WERI-Rb-1 (cell line): ENCODE measurements at places on chromosomes 13 and 19.

DNA sequence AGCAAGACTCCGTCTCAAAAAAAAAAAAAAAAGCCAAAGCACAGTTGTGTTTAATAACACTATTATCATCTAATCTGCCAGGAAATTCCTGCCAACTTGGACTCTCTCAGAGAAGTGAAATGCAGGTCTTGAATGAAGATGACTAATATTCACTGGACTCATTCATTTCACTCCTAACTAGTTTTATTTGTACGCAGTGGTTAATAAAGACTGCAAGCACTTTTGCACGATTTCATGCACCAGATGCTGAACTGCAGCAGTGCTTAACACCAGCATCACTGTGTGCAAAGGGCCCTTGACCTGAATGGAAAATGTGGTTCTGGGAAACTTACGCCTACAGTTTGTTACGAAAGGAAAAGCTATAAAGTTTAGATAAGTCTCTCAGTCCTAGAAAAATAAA lies 63.3 kb downstream of the DHRS12 start:
- no peak for DNase-seq

DNA sequence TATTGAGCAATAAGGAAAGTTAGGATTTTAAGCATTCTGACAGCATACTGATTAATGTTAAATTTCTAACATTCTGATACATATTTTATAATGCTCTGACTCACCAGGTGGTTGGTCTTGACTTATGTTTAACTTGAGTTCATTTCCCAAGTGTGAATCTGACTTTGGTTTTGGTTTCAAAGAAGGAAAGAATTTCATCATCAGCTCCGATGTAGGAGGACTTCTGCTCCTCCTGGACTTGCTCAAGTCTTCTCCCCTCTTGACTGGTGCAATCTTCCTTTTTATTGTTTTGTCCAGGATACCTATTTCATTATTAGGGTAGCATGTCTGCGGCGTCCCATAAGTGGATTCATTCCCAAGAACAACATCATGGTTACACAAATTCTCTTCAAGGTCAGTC lies 141.3 kb downstream of the RNF17 start:
- no peak for DNase-seq

DNA sequence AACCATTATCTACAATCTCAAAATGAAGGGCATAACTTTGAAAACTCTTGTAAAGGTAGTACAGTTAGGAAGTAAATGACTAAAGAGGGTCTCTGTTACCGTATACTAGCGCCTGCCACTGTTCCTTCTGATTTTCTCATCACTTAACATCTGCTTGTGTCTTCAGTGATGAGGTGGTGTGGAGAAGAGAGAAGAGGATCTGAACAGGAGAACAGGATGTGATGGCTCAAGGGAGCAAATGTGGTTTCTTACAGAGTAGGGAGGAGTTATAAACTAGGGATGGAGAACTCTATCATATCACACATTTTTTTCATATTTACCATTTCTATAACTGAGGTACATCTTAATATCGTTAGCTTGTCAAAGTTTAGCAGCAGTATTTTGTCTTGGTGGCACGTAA lies 1.1 kb downstream of the KCTD4 start:
- DNase-seq = no peak

DNA sequence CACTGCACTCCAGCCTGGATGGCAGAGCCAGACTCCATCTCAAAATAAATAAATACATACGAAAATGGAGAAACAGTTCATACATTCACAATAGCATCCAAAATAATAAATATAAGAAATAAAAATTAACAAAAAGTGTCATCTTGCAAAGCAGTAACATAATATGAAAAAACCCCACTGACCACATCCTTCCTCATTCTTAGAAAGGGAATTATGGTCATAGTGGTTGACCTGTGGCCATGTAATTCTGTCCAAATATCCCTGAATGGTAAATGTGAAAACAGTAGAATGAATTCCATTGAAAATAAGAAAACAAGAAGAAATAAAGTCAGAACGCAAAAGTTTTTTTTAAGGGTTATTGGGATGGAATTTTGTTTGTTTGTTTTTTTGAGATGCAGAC lies 7.0 kb upstream of the CDC42EP5 start:
- no peak for DNase-seq

DNA sequence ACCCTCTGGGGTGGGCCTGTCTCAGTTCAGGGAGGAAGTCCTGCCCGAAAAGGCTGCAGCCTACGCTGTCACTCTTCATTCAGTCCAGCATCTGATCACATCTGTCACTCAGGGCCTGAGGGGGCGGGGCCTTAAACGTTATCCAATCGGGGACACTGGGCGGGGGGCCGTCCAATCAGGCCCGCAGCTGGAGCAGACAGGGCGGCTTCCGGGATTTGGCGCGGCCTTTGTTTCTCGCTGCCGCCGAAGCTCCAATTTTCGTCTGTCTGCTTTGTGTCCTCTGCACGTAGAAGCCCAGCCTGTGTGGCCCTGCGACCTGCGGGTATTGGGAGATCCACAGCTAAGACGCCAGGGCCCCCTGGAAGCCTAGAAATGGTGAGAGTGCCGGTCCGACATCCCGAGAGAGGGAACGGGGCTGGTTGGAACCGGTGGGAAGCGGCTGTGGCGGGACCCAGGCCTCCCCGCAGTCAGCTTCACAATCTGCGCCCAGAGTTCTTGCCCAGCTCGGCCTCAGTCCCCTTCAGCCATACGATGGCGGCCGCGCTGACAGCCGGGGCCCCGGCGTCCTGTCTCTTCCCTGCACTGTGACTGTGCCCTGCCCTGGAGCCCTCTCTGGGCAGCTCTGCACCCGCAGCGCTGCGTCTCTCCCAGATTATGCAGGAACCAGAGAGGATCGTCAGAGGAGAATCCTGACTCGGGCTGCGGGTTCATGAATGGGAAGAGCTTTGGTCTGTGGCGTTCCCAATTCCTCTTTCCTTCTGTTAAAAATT lies at the start of gene ZNF730:
TSS of gene ZNF730 (plus strand) at position 224 of the 770 bp plus-strand sequence. CDS start at position 373, 149 bp downstream.
- DNase-seq = peak; percentile 78

- DNase-seq = no peak
These were observed 73.0 kb upstream of the MAB21L1 start for GRCh38 chr13:35549481-35549880.

DNA sequence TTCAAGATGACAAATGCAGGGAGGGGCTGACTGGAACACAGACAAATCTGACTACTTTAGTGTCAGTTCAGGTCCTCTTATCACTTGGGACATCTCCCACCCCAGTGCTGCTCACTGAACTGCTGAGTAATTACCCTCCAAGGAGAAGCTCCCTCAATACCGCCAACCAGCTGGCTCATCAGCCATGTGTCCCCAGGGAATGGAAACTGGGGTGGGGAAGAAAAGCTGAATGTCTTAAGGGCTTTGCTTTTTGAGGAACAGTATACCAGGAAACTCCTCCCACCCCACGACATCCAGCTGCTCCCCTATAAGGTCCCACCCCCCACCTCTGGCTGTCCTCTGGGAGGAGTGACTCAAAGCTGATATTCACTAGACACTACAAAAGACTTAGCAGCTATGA lies 2.0 kb downstream of the ZNF823 start:
- peak; percentile 9 for DNase-seq

DNA sequence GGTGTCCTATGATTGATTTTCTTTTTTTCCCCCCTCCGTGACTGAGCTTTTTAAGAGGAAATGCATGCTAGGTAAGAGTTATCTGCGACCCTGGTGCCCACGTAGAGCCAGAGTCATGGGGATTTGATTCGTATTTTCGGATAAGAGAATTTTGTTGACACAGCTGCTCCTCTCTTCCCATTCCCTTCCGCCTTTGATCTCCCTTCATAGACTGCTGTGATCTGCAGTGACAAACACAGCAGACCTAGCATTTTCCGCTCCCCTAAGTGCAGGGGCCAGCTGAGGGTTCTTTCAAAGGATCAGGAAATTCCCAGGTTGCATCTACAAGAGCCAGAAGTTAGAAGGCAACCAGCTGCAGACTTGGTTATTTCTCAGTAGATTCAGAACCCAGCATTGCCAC lies 70.5 kb downstream of the ZNF568 start:
- DNase-seq = no peak

GRCh38 chr19:10226376-10227025 lies 4.6 kb downstream of the S1PR2 start:
- DNase-seq = no peak

DNA sequence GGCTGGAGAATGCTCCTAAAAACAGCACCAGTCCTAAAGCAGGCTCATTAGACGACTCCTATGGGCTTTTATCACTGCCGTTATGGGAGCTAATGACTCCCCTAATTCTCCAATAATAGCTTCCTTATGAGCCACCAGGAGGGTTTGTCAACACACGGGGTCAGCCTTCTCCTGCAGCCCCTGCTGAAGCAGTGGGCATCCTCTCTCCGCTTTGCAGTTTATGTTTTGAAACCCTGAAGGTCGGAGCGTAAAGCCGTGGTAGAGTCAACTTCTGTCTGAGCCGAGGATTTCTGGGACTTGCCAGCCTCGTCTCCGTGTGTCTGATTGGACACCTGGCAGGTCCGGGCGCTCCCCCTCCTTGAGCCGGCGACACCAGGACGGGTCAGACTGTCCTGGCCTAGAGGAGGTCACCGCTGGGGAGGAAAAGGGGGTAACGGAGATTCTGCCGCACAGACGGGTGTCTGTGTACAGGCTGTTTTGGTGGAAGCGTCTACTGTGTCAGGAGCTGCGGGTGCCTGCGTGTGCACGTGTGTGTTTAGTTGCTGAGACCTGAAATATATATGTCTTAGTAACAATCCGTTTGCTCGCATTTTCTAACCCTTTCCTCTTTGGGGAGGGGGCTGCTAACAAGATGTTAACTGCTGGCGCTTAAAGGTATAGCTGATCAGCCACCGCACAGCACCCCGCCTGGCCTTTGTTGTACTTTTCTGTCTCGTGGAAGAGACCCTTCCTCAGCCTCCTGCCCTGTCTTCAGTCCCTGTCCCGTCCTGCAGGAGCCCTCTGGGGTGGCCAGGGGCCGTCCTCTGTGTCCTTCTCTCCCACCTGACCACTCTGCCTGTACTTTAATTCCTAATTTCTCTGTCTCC lies 1.9 kb downstream of the KDM4B start:
- DNase-seq = peak; percentile 71

- no peak for DNase-seq
These were observed 56.5 kb downstream of the ARHGEF7 start for GRCh38 chr13:111171629-111172028.

- peak; percentile 9 for DNase-seq
These were observed 53.2 kb upstream of the GAS6 start for GRCh38 chr13:113917096-113917495.

DNA sequence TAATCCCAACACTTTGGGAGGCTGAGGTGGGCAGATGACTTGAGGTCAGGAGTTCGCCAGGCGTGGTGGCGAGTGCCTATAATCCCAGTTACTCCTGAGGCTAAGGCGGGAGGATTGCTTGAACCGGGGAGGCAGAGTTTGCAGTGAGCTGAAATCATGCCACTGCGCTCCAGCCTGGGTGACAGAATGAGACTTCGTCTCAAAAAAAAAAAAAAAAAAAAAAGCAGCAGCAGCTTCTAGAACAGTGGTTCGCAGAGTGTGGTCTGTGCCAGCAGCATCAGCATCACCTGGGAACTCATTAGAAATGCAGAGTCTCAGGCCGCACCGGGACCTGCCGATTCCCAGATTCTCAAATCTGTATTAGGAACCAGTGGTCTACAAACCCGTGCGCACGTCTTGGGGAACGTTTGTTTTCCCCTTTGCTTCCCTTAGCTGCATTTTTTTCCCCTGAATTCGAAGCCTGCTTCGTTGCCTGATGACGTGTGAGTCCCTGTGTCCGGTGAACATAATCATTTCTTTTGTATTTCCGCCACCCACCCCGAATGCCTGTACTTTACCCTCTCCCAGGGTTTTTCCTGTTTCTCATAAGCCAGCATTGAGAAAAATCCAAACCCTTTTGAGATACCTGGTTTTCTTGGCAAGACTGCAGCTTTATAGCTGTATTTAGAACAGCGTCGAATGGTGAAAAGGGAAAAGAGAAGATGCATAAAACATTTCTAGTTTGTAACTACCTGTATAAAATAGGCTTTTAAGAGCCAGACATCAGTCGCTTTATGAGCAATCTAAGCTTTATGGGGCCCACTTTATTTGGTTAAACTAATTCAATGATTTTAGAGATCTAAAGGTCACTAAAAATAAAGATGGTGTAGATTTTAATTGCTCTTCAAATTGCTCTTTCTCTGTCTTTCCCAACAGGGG lies 49.8 kb downstream of the BICRA start:
- peak; percentile 42 for DNase-seq

DNA sequence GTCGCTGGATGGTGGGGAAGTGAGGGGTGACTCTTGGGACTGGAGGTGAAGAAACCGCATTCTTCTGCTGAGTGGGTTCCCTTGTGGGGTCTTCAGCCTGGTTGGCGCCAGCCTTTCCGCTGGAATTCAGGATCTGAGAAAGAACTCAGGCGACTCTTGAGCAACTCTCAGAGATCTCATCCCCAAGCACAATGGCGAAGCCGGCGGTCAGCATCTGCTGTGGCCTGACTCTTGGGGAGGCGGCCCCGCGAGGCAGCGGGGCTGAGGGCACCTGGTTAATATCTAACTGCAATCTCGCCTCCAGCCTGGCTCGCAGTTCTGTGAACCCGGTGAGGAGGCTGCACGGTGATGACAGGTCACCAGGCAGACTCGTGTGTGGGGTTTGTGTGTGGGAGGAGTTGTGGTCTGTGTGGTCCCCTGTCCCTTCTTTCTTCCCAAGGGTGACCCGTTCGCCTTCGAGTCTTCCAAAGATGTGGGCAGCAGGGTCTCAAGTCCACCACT lies 883 bp downstream of the ZNF441 start:
- DNase-seq = peak; percentile 34

DNA sequence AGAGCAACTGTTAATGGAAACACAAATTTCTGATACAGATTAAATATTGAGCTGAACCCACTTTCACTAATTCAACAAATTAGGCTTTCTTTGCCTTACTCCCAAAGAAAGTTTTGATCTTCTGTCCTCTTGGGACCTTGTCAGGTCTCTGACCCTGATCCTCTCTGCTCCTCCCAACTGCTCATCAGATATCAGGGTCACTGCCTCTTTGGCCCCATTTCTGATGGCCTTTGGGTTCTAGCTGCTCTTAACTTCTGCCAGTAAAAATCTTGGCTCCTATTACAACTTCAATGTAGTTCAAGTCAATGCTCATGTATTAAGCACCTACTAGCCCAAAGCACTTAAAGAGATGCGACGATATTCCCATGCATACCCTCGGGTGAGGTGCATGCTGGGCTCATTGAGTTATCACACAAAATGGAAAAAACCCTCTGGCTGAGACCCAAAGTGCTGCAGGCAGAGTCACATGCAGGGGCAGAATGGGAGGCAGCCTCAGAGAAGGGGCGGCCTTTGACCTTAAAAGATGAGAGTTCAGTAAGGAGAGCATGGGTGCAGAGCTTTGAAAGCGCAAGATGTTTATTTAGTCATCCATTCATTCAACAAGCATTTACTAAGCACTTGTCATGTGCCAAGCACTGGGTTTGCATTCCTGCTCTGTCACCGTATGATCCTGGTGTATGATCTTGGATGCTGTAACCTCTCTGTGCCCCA lies 183.4 kb downstream of the USP12 start:
- no peak for DNase-seq

DNA sequence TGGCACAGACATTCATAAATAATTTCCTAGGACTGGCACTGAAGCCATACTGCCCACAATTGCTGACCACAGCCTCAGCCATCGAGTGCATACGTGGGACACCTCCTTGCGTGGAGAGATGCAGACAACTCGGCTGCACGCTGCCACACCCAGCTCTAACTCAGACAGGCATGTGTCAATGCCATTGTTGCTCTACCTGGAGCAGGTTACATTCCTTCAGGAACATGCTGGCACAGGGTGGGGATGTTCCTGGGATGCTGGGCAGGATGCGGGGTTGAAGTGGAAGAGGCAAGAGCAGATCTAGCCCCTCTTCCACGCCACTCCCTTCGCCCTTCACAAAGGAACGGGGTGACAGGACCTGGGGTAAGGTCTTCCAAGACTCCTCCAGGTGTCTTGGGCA lies 24.2 kb upstream of the SLC35E1 start:
- DNase-seq = no peak

GRCh38 chr13:99339736-99340397 lies 32.7 kb upstream of the GPR183 start:
- DNase-seq = no peak
